ENCODE measurements at places on chromosomes 11 and 22.
A peak's percentile ranks its signal among the peaks of the same experiment; 100 is the strongest.

GRCh38 chr22:21887841-21888240, 20.4 kb upstream of the MAPK1 start:
- DNase-seq = no peak

GRCh38 chr22:26170795-26171580, 1.7 kb downstream of the SEZ6L start:
- DNase-seq = no peak

DNA sequence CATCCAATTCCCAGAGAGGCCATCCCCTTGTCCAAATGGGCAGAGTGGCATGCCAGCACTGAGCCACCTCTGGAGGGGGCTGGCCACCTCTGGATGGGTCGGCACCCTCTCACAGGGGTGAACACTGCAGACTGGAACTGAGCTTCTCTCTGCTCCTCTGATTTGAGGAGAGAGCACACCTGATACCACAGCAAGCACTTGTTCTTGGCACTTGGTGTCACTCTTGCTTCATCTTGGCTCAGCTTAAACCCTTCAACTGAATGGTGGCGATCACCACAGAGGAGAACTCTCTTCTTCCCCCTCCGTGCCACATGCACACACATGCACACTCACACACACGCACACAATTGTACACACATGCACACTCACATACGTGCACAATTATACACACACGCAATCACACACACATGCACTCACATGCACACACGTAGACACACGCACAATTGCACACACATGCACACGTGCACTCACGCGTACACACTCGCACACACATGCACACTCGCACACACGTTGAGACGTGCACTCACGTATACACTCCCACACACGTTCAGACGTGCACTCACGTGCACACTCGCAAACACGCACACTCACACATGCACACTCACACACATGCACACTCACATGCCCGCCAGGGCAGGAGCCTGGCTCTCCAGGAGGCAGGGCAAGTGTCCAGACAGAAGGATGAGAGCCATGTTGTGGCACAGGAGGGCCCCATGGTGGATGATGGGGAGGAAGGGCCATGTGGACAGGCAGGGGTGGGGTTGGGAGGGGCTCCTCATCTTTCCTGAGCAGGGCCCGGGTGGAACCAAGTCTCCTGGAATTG, 23.4 kb downstream of the OVOL1 start:
- DNase-seq = no peak

DNA sequence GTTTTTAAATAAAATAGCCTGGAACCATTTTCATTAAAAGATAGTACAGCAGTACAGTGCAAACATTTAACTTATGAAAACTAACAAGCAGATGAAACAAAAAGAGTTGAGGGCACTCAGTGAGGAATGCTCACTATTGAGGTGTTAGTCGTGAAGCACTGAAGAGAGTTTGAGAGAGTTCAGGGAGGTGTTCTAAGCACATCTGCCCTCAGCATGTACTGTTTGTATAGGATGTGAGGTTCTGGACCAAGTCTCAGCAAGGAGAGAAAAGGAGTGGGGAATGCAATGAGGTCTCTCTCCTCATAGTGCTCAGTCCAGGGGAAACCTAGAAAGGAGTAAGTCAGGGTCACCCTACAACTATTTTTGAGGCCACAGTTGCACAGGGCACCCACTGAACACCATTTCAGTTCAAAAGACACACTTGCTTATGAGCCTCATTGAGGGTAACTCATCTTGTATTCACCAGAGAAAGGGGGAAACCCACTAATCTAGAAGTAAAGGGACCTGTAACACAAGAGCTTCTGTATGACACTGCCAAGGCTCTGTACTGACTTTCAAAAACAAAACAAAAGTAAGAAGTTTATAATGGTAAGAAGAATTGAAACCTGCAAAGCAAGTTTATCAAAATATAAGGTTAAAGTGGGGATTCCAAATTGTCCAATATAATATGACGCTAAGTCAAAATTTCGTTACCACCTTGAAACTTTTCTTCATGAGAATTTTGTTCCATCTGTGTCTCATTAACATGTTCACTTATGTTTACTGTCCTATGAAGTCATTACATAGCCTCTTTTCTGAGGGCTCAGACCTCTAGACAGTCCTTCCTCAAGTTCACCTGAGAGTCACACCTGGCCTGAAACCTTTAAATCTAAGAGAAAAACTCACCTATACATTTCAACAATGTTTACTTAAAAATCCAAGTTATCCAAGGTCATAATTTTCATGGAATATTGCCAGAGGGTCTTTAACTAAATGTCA, 275.3 kb downstream of the ETS1 start:
- DNase-seq = no peak

DNA sequence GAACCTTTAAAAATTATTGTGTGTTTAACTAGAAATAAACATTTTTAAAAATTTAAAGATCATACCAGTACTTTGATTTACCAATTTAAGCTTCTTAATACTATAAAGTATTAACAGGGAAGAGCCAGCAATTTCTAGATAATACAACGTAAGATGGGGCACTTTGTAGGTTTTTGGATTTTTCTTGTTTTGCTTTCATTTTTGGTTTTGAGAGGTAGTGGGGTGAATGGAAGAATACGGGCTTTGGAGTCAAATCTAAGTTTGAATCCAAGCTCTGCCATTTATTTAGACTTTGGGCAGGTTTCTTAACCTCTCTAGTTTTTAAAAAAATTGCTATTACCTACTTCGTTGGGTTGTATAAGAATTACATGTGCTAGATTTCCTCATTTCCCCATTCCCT, 44.9 kb downstream of the CSTPP1 start:
- DNase-seq = peak; percentile 0

DNA sequence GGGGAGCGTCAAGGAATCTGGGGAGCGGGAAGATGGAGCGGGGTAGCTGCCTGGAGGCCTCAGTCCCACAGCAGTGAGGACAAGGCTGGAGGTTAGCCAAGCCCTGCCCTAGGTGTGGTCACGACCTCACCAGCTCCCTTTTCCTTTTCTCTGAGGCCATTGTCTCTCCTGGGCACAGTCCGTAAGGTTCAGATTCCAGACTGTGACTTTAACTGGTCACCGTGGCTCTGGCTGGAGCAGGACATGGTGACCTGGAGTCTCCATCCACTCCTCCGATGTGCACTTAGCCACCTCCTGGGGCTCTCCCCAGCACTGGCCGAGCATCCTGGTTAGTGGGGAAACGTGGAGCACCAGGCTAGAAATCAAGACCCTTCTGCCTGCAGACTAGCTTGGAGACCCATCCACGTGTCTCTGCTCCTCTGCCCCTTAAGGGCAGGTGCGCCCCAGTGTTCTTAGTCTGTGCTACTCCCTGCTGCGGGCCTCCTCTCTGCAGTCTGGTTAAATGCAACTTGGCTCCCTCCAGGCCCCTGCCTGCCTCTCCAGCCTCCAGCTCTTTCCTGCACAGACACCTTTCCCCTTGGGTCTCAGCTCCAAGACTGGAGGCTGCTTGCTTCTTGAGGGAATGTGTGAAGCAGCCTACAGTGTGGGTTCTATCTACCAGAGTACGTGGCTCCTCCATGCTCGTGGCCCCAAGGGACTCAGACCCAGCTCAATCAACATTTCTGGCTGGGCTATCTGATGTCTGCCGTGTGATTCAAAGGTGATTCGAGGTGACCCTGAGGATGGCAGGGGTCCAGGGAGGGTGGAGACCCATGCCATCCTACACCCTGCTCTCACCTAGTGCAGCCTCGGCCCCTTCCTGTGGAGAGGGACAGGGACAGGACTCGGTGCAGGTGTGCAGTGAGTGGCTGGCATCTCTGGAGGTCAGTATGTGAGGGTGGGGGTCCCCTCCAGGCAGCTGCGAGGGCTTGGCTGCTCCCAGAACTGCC, 5.2 kb downstream of the SLC25A1 start:
- no peak for DNase-seq

DNA sequence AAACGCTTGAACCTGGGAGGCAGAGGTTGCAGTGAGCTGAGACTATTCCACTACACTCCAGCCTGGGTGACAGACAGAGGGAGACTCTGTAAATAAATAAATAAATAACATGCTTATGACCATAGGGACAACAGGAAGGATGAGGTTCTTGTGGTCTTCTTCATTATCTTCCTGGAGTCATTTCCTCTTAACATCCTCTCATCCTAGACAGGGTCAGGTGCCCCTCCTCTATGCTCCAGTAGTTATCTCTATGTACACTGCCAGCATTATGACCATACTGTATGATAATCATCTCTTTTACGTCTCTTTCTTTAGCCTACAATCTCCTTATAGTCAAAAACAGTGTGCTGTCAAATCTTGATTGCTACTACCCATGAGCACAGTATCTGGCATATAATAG, 17.7 kb downstream of the RAB30 start:
- DNase-seq = no peak

- DNase-seq = no peak
Measured at GRCh38 chr22:30097861-30098260, 17.6 kb downstream of the HORMAD2 start.

DNA sequence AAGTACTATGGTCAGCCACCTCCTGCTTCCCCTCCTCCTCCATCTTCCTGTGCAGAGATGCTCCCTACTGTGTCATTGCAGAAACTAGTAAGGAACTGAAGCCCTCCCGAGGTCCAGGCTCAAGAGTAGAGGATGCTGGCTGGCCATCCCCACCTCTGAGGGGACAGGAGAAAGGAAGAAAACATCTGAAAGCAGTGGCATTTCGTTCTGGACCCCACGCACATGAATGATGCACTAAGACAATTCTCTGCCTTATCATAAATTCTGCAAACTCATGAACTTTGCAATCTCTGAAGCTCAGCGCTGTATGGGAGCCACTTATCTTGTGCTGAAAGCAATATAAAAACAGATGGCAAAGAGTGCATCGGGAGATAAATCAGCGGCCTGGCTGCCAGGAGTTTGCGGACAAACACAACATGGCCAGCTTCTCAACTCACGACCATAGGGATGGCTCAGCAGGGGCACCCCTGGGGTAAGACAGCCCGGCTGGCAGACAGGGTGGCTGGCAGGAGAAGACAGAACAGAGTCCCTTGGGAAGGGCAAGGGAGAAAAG, 306.4 kb downstream of the NXPE2 start:
- DNase-seq = no peak

DNA sequence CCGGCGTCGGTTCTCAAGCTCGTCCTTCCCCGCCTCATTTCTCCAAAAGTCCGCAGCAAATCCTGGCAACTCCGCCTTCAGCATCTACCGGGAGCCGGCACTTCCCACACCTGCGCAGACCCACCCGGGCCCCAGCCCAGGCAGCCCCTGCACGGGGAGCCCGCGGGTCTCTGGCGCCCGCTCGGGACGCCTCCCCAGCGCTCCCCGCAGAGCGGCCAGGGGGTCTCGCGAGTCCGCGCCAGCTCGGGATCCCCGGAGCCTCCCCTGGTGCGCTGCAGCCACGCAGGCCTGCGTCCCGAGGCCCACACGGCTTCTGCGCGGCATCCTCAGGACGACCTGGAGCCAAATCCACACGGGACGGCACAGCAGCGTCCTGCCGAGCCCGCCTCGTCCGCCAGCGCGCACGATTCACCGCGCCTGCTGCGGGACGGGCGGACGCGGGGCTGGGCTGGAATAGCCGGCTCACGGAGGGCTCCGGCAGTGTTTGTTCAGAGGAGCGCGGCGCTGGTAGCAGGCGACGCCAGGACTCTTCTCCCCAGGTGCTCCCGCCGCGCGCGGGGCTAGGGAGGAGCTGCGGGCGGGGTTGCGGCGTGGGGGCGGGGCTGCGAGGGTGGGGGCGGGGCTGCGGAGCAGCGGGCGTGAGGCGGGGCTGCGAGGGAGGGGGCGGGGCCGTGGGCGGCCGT, 816 bp upstream of the PHRF1 start:
- DNase-seq = no peak

- DNase-seq = no peak
Measured at GRCh38 chr11:121767433-121767832, 314.7 kb upstream of the SORL1-AS1 start.
